Activated CD4-positive, alpha-beta T cell treated with anti-CD3 and anti-CD28 coated beads for 36 hours (primary cell): ENCODE measurements at places on chromosomes 3 and 15. TPM values are rescaled to one million over a fixed set of nuclear protein-coding genes. Genes with fewer than 3 reads are reported as not detected.

Gene GOLGA6A
- not detected for total RNA-seq

Gene NPTN
- 73.4 TPM for total RNA-seq

Gene PPP1R14D
- not detected for total RNA-seq

Gene WNT5A
- not detected for total RNA-seq

Gene NRG4
- total RNA-seq = not detected

Gene GABRR3
- total RNA-seq = not detected

Gene BOC
- total RNA-seq = 0.43 TPM

Gene RBPMS2
- total RNA-seq = not detected

Gene DUOXA2
- not detected for total RNA-seq

Gene CA12
- total RNA-seq = 0.46 TPM

Gene CACNA2D3
- not detected for total RNA-seq

Gene SLC15A2
- total RNA-seq = 0.59 TPM

Gene GATA2
- 0.07 TPM for total RNA-seq

Gene MASP1
- not detected for total RNA-seq

Gene PLA2G4E
- not detected for total RNA-seq

Gene FAM81A
- total RNA-seq = 0.26 TPM

Gene RTP1
- not detected for total RNA-seq

Gene DNAH12
- not detected for total RNA-seq

Gene ILDR1
- 0.11 TPM for total RNA-seq

Gene CD96
- 38.3 TPM for total RNA-seq

Gene SHF
- 17.9 TPM for total RNA-seq

Gene IL17RB
- total RNA-seq = 0.69 TPM

Gene ZNF385D
- total RNA-seq = not detected

Gene CPA3
- total RNA-seq = not detected

Gene ETV5
- total RNA-seq = 1.4 TPM

Gene LRRIQ4
- 0.09 TPM for total RNA-seq

Gene CFAP92
- total RNA-seq = 0.64 TPM

Gene CYP1A2
- total RNA-seq = not detected
